ENCODE measurements at places on chromosomes 12 and 14.
A peak's percentile ranks its signal among the peaks of the same experiment; 100 is the strongest.

GRCh38 chr12:132487311-132487741 lies 2.6 kb upstream of the FBRSL1 start:
- no peak for DNase-seq

- DNase-seq, result no peak
These were observed 39.1 kb downstream of the GAS2L3 start for GRCh38 chr12:100612606-100613005.

DNA sequence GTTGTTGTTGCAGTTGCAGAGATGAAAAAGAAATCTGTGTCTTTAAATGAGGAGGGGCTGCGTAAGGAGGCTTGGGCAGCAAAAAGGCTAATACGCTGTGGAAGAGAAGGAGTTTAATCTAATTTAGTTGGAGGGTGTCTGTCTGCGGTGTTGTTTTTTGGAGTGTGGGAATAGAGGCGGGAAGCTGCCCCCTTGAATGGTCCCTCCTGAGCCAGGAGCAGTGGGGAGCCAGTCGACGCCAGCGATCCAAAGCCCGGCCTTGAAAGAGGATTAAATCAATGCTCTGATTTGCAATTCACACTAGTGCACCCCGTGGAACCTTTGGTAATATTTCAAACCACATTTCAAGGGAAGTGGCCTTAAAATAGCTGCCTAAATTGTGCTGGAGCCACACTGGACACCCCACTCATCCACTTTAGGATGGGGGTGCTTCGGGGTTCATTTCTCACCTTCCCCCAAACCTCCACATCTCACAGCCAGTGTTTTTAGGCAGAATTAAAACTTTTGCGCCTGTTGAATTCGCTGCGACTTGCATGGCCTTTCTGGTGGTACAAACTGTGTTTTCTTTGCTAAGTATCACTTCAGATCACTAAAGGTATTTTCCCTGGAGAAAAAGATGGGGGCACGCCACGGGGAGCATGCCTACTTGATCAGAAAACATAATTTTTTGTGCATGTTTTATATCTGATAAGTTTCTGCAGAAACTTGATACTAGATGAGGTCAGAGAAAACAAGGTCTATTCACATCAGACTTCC lies 4.1 kb upstream of the FZD10 start:
- DNase-seq, result no peak

DNA sequence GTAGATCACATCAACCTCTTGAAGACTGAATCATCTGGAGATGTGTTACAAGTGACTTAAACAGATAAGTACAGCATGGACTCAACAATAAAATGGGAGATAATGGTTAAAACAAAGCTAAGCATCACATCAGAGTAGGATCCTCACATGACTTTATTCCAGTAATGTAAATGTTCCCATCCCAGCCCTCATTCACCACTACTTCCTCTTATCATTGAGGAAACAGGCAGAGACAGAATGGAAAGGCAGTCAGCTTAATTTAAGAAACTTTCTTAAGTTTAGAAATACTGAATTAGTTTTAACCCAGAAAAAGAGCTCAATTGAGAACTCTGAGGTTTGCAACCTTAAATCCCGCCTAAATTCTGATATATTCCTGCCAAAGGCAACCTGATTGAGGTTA lies 1.2 kb upstream of the ALG10 start:
- peak; percentile 37 for DNase-seq

GRCh38 chr14:31207287-31207754 lies 272 bp downstream of the HECTD1 start:
- DNase-seq, result no peak

GRCh38 chr12:120710031-120710804 lies at the start of gene UNC119B:
TSS of gene UNC119B (plus strand) at chr12:120710458. CDS start at chr12:120710475, 17 bp downstream.
- DNase-seq, result peak; percentile 52

GRCh38 chr14:100804558-100805309 lies 21.2 kb upstream of the MEG3 start:
- DNase-seq, result no peak

DNA sequence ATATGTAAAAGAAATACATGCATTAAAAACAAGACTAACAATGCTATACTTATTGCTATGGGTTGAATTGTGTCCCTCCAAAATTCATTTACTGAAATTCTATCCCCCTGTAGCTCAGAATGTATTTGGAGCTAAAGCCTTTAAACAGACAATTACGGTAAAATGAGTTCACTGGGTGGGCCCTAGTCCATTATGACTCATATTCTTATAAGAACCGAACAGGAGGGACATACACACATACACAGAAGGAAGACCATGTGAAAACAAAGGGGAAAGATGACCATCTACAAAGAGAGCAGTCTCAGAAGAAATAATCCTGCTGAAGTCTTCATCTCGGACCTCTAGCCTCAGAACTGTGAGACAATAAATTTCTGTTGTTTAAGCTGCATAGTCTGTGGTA lies 77.1 kb upstream of the ANKS1B start:
- no peak for DNase-seq

DNA sequence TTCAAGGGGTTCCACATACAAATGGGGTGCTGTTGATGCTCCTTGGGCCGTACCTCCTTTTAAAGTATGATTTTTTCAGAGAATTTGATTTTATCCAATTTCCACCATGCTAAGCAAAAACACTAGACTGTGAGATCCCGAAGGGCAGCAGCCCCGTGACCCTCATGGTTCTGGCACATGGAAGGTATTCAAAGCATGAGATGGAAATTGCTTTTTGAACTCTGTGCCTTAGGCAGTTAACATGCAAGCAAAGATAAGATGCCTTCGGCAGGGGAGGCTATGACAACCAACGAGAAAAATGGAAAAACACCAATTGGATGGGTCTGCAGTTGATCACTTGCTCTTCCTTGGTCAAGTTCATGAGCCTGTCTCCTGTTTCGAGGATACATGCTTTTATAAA lies 120.8 kb upstream of the DIO3 start:
- DNase-seq, result no peak

- no peak for DNase-seq
These were observed 6.8 kb downstream of the CPNE6 start for GRCh38 chr14:24078146-24078545.

- no peak for DNase-seq
These were observed 370.6 kb downstream of the KCNH5 start for GRCh38 chr14:62674563-62675237.

- no peak for DNase-seq
These were observed 95.7 kb downstream of the SAMD4A start for GRCh38 chr14:54662491-54663133.

DNA sequence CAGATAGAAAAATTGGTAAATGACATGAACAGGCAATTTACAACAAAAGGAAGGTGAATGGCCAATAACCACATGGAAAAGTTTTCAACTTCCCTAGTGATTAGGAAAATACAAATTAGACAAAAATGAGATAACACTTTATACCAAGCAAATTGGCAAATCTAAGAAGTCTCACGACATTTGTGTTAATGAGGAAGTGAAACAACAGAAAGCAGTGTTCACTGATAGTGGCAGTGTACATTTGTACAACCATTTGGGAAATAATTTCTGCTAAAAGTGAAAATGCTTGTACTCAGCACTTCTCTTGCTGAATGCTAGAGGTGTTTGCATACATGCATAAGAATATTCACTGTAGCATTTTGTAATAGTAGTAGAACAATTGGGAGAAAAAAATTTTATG lies 126.6 kb downstream of the LLPH start:
- DNase-seq, result peak; percentile 7

- no peak for DNase-seq
These were observed 246.7 kb upstream of the G2E3 start for GRCh38 chr14:30312214-30312613.

- no peak for DNase-seq
These were observed 4.3 kb upstream of the RAD52 start for GRCh38 chr12:953776-954175.

DNA sequence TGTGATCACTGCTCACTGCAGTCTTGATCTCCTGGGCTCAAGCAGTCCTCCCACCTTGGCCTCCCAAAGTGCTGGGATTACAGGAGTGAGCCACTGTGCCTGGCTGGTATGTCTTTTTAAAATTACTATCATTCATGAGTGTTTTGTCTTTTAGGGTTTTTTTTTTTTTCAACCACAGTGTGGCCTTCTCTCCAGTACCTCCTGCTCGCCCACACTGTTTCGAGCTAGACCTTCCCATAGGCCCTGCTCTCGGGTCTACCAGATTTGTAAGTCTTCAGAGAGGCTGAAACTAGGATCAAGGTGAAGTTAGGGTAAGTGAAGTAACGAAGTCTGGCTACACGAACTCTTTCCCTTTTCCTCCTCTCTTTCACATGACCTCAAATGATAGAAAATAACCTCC lies 1.5 kb downstream of the BIN2 start:
- peak; percentile 41 for DNase-seq

DNA sequence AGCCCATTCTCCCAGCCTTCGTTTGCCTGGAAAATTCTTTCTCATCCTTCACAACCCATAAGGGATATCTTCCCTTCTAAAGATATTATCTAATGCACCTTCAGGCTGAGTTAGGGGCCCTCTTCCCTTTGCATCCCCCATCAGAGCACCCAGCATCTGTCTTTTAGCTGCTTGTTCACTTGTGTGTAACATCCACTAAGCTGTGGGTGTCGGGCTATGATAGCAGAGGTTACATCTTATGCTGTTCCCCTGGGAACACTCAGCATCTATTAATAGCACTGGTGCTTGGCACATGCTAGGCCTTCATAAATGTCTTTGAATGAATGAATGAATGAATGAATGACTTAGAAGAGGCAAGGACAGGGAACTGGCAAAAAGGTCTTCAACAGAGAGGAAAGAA lies 131.8 kb downstream of the NUAK1 start:
- DNase-seq, result no peak

- DNase-seq, result peak; percentile 73
These were observed 10.6 kb downstream of the PHLDA1 start for GRCh38 chr12:76020731-76021672.

DNA sequence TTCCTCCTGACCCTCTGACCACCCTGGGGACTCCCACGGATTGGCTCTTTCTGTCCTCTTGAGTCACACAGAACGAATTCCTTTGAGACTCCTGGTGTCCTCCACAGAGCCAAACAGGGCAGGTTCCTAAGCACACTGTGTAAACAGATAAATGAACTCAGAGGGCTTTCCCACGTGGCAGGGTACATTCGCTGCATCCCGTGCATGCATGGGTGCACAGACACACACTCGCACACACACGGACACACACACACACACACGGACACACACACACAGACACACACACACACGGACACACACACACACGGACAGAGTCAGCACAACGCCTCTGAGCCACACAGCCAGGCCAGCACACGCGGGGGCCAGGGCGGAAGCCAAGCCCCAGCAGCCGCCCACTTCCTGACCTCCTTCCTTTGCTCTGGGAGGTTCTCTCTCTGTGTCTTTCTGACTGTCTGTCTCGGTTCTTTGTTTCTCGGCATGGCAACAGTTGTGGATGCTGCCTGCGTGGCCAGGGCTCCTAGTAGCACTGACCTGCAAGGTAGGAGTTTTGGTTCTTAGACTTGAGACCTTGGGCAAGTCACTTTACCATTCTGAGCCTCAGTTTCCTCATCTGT lies 706 bp downstream of the CRACR2A start:
- peak; percentile 79 for DNase-seq

- DNase-seq, result peak; percentile 28
These were observed 206.8 kb upstream of the BCL2L14 start for GRCh38 chr12:11863988-11864387.

DNA sequence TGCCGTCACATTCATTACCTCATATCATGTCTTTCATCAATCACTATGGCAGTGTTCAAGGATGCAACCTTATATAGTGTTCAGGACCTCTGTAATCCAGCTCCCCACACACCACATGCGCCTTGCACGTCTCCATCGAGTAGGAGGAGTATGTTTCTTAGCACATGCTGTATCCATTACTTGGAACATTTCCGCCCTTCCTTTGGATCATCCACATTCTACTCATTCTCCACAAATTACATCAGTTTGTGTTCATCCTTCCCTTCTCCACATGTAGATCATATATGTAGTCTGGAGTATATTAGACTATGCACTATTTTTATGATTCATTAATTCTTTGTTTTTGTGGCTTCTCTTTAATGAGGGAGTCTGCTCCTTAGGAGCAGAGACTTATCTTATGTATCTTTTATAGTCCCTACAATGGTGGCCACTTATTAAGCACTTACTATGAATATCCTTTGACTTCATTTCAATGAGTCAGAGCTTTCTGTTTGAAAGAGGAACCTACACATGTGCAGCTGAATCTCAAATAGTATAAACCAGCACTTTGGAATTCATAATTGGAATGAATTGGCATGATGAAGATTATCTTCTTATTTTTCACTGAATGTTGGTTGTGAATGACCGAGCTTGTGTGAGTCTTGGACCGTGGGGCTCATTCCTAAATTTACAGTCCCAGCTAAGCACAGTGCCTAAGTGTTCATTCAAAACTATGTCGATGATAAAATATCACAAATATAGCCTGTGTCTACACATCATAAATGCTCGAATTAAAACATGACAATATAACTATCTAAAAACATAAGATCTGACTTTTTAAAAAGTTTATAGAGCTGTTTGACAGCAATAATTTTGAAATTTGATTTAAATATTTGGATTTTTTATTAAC lies 30.2 kb upstream of the NPAS3 start:
- DNase-seq, result no peak

Measured in inflammatory macrophage (primary cell).